ENCODE measurements at places on chromosomes 11 and 22.
A peak's percentile ranks its signal among the peaks of the same experiment; 100 is the strongest.

DNA sequence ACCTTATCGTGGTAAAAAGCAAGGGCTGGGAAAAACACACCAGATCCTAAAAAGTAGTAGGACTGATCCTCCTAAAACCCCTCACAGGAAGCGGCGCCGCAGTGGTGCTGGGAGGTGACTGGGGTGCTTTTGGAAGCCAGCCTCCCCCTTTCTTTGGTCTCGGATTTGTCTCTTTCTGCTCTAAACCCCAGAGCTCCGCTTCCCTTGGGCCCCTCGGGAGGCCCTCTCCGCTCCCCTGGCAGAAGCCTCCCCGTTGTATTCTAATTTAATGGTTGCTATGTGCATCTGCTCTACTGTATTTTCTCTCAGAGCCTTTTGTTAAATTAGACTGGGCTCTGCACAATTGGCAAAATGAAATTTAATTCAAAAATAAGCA, 587.7 kb downstream of the OPCML start:
- DNase-seq, result no peak

GRCh38 chr11:90646706-90647105, 423.9 kb upstream of the CHORDC1 start:
- DNase-seq, result peak; percentile 29

DNA sequence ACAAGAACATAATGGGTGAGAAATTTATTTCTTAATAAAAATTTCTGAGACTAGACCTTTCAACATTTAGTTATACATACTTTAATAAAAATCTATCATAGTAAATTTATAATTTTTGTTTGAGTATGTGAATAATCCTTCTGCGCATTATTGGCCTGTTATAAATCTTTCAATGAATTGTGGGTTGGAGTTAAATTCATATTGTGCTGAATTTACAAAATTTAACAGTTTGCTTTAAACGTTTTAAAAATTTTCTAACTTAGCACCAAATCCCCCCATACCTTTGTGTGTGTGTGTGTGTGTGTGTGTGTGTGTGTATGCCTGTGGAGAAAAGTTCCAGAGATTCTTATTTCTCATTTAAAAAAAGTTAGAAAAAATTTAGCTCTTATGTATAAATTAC, 111.0 kb downstream of the TMEM135 start:
- no peak for DNase-seq

GRCh38 chr11:36395978-36396736, 100.1 kb downstream of the PRR5L start:
- no peak for DNase-seq

DNA sequence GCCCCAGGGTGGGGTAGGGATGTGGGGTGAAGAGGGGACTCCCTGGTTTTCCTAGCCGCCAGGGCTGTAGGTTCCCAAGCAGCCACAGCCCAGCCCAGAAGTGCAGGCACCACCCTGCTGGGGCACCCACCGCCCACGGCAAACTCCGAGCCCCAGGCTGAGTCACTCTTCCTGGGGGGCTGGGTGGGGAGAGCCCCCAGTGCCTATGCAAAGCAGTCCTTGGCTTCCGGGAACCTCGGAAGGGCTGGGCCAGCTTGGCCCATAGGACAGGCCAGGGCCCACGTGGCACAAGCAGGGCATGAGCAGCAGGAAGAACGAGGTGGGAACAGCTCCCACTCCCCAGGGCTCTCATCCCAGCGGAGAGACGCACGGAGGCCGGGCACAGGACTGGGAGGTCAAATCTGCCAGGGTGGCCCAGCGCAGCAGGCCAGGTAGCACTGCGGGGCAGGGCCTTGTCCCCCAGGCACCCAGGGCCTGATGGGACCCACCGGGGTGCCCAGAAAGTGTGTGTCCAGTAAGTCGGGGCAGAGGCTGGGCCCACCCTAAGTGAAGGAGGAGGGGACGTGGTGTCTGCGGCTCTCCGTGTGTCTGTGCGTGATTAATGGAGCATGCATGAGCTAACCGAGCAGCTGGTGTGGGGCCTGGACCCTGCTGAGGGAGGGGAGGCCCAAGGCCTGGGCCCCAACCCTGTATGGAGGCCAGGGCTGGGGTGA, 4.6 kb upstream of the IL17REL start:
- DNase-seq, result no peak

DNA sequence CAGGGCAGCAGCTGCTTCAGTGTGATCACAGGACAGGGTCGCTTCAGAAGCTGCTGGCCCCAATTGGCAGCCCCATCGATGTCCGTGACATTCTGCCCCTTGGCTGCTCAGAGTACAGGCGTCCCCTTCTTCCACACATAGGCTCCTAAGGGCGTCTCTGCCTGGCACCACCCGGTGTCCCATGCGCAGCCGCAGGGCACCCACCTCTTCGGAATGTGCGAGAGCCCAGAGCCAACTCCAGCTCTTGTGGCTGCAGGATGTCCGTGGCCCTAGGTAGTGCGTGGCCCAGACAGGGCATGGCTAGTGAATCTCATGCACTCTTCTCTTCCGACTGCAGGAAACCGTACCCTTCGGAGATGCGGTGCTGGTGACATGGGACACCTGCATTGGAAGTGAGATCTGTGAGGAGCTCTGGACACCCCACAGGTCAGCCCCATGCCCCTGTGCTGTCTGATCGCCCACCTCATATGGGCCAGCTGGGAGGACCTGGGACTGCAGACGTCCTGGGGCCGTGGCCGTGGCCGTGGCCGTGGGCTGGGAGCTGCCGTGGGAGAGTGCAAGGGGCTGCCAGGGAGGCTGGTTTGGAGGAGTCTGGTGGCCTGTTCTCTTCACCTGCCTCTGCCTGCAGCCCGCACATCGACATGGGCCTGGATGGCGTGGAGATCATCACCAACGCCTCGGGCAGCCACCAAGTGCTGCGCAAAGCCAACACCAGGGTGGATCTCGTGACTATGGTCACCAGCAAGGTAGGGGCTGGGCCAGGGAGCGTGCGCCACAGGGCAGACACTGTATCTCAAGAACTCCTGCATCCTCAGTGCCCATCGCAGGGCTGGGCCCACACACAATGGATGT, 20.2 kb downstream of the NADSYN1 start:
- DNase-seq, result no peak

DNA sequence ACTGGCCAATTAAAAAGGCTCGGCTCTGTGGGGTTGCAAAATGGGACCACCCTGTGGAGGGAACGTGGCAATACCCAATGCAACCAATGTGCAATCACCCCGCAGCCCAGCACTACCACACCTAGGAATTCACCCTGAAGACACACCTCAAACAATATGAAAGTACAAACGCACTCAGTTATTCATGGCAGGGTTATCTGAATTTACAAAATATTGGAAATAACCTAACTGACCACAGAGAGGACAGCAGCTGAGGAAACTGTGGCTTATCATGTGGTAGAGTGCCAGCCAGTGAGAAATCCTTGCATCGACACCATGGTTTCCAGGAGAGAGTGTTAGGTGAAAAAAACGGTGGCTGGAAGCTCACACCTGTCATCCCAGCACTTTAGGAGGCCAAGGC, 18.7 kb downstream of the ALG12 start:
- DNase-seq, result no peak

DNA sequence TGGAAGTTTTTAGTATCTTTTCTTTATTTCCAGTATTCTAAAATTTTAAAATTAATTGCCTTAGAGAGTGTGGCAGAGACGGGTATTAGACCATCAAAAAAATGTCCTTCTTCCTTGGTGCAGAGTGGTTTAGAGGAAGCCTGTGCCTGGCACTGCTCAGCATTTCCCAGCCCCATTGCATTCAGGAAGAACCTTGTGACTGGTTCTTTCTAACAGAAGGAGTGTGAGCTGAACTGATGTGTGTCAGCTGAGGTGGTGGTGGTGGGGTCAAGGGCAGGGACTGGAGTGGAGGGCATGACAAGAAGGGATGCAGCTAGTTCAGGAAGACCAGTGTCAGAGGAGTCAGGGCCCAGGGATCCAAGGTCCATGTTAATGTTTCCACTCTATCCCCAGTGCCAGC, 58.7 kb upstream of the FDX1 start:
- no peak for DNase-seq

GRCh38 chr11:86615487-86615886, 56.9 kb downstream of the ME3 start:
- no peak for DNase-seq

GRCh38 chr22:22960307-22960706, 72.7 kb downstream of the IGLL5 start:
- DNase-seq, result no peak

GRCh38 chr11:126479178-126479930, 123.9 kb downstream of the ST3GAL4 start:
- no peak for DNase-seq

- DNase-seq, result no peak
These were observed 559.7 kb downstream of the JRKL start for GRCh38 chr11:96949464-96949863.

DNA sequence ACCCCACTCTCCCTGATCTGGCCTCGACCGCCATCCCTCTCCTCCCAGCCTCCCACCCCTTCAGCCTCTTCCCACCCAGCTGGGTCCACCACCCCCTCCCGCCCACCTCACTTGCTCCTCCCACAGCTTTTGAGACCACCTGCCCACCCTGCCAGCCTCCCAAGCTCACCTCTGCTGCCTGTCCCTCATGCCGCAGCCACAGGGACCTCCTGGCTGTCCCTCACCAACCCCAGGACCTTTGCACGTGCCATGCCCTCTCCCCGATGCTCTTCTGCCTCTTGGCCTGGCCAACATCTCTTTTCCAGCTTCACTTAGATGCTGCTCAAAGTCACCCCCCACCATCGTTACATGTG, 6.5 kb downstream of the PNPLA5 start:
- no peak for DNase-seq

GRCh38 chr11:10360835-10361234, 56.0 kb downstream of the ADM start:
- DNase-seq, result no peak

- DNase-seq, result no peak
These were observed at the start of gene SCGB1D4 for GRCh38 chr11:62298975-62299374. SCGB1D4 (minus strand) TSS chr11:62299075; CDS start chr11:62299010, 65 bp downstream.

DNA sequence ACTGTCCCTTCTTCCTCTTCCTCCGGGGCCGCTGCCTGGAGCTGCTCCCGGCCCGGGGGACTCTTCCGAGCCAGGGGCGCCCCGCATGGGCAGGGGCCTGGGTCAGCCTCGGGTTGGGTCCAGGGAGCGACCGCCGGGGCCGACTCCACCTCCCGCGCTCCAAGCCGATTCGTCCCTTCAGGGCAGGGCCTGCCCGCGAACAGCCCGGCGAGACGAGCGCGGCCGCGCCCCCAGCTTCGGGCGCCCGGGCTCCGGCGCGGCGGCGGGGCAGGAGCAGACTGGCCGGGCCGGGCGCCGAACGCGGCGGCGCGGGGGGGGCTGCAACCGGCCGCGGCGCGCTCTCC, at the start of gene LARGE1:
LARGE1 (minus strand) TSS at position 280 of the 344 bp plus-strand sequence.
- no peak for DNase-seq

GRCh38 chr11:122226810-122227379, 110.9 kb upstream of the BLID start:
- DNase-seq, result no peak

DNA sequence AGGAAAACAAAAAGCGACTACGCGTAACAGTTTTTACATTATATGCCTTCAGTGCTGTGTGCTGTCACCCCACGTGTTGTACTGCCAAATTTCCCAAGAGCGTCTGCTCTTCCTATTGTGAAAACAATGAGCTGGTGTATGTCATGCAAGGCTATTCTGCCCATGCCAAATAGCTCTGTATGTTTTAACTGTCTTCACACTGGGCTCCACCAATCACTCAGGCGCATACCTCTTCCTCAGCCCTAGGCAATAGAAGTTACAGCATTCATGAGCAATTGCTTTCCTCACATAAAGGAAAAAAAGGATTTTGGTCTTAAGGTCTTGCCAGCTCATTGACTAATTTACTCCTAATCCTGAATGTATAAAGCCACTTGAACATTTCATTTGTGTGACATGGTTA, 606.8 kb downstream of the NTM start:
- DNase-seq, result no peak

DNA sequence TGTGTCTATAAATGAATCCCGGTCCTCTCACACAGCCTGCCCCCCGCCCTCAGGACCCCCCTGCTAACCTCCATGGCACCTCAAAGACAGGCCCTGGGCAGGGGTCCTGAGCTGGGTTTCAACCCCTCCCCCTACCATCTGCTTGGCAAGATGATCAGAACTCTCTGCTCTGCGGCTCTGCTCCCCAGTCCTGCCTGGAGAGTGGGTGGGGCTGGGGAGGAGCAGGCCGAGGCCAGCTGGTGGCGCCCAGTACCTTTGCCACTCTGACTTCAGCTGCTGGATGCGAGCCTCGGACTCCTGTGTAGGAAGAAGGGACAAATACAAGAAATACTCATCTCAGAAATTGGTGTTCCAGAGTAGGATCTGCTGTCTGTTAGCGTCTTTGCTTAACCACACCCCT, 15.0 kb downstream of the SUN2 start:
- no peak for DNase-seq

DNA sequence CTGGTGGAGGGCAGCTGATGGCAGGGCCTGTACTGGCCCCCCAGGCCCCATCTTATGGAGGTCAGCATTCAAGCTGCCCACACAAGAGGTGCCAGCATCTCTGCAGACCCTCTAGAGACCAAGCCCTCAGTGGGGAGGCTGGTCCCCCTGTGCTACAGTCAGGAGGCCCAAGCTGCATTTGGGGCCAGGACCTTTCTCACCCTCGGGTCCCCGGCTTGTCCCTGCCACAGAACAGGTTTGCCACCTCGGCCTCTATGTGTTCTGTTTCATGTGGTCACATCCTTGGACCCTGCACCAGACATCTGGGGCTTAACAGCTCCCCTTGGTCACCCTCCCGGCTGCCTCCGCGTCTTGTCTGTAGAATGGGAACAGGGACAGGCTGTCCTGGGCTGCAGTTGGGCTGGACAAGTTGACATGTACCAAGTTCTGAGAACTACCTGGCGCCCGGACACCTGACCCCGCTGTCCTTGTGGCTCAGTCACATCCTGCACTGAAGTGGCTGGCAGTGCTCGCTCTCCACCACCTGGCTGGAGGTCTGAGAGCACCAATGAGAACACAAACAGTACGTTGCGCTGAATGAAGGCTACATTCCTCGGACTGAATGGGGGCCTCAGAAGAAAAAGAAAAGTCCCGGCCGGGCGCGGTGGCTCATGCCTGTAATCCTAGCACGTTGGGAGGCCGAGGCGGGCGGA, 2.7 kb upstream of the PLXNB2 start:
- no peak for DNase-seq

- DNase-seq, result no peak
These were observed 10.8 kb upstream of the SLC35C1 start for GRCh38 chr11:45794169-45794568.

DNA sequence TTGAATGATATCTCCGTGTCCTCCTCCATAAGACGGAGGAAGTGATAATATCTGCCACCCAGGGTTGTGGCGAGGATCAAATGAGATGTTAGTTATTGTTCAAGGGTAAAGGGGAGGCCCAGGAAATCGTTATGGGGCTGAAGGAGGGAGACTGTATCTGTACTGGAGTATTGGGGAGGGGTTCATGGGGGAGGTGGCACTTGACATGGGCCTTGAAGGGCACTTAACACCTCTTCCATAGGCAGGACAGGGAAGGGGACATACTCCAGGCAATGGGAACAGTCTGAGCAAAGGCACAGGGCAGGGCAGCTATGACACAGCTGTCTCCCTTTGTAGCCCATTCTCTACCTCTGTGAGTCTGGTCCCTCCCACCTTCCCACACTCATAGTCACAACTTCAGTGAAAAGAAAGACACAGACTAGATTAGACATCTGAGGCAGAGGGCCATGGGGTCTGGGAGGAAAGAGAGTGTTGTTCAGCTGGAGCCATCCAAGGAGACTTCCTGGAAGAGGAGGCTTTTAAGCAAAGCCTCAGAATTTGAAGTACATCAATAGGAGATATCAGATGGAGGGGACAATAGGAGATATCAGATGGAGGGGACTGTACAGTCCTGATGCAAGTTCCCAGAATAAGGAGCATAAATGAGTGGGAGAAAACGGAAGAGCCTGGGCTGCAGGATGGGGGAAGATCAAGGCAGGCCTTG, 15.8 kb upstream of the DGKZ start:
- DNase-seq, result no peak

All from Caki2 (cell line).